ENCODE measurements at places on chromosomes 12 and 14.

- no peak for DNase-seq
These were observed 122.5 kb upstream of the KRAS start for GRCh38 chr12:25372969-25373817.

DNA sequence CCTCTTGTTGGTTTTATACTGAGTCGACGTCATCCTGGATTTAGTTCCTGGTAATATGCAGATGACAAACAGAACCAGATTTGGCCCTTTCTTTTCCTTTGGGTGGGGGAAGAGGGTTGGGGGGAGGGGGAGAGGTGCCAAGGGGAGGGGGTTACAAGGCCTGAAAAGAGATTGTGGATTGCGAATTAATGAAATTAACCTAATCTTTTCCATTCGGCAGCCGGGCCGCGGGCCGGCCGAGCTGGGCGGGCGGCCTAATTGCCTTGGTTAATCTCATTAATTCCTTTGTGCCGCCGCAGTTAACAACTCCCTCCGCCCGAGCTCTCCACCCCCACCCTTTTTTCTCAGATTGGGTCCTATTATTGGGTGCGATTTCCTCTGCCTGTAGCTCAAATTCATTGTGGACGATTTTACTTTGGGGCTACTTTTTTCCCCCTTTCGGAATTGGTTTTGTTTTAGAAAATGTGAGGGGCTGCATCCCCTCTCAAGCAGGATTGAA is 387 bp upstream of the GSC start:
- no peak for DNase-seq

DNA sequence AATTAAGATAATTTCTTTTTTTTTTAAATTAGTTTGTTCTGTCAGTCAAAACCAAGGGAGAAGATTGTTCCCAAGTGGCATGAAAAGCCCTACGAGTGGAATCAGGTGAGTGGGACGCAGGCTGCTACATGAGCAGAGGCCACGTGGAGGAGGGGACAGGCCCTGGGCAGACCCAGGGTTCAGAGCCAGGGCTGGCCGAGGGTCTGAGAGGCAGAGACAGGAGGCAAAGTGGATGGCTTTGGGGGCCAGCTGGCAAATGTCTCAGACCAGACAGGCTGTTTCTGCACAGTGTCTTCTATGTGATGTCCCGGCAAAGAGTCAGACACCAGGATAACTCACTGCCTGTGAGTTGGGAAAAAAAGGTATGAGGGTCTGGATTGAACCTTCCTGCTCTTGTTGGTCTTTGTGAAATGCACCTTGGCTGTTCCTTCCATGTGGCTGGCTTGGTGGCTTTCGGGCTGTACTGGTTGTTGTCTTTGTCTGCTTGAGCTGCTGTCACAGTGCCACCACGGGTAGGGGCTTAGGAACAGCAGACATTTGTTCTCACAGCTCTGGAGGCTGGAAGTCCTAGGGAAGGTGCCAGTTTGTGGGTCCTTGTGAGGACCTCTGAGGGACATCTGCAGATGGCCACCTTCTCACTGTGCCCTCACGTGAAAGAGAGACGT is 35.8 kb upstream of the ASPG start:
- no peak for DNase-seq

- DNase-seq = no peak
These were observed 231.1 kb downstream of the CACNA1C start for GRCh38 chr12:2283916-2284315.

DNA sequence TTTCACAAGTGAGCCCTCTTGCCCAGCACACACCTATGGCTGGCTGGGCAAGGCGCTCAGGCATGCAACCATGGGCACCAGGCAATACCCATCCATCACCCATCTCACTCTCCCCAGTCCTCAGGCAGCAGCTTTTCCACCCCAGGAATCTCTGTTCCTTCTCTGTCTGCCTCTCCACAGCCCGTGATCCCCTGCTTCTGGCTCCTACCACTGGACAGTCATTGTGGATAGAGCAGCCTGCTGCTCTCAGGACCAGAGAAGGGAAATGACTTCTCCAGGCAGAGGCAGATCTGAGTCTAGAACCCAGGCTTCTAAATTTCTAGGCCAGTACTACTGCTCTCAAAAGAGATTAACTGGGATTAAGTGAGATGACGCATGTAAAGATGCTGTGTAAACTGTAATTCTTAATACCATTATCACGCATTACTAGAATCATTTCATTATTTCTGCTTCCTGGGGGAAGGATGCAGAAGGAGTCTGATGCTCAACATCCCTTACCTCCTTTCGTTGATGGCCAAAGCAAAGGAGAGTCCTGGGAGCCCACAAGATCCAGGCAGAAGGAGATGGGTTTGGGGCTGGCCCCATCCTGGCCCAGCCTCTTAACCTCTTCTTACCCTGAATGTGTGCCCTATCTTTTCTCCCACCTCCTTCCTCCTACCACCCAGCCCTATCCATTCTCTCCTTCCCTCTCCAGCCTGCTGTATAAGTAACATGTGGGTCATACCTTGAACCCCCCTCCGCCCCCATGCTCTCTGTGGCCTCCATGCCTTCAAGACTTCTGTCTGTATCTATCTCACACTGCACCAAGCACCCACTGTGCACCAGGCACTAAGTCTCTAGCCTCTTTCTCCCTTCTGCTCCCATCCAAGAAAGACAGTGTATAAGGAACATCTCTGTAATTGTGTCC is 4.8 kb upstream of the AQP5 start:
- no peak for DNase-seq

DNA sequence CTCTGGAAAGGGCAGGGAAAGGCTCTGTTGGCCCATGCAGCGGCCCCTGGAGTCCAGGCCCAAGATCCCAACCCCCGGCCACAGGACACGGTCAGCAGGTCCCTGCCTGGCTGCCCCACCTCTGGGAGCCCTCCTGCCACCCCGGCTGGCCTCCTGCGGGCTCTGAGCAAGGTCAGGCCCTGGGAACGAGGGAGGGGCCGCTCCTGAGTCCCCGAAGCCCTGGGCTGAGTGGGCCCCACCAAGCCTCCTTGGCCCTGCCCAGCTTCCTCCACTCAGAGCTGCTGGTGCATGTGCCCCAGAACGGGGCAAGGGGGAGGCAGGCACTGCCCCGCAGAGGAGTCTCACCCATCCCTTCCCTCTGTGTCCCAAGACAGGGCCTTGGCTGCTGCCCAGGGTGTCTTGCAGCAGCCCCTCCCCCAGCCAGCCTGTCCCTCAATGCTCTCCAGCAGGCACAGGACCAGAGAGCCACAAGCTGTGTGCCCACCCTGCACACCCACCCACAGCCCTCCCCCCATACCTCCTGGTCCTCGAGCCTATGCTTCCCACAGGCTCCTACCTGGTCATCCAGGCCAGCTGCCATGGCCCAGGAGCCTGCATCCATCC is 7.4 kb upstream of the C14orf180 start:
- no peak for DNase-seq

- no peak for DNase-seq
These were observed 6.2 kb downstream of the LRCOL1 start for GRCh38 chr12:132604151-132604618.

DNA sequence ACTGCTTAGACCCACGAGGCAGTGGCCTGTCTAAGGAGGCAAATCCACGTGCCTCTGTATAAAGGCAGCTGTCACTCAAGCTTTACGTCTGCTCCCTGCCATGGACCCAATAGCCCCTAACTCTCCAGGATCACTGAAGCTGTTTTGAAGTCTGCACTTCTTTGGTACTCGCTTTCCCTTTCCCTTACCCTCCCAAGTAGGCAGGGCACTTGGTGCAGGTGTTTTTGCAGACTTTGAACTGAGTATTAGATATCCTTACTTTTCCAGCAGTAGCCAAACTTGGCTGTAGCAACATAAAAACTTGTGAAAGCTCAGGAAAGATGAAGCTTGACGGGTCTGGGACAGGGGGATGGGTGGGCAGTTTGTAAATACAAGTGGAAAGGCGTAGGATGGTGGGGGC is 17.8 kb upstream of the OR6S1 start:
- DNase-seq = no peak

- no peak for DNase-seq
These were observed 17.4 kb downstream of the FOXN3 start for GRCh38 chr14:89399594-89400068.

- DNase-seq = no peak
These were observed 665 bp downstream of the RHOF start for GRCh38 chr12:121792607-121793439.

GRCh38 chr12:20268121-20268732 is 100.1 kb upstream of the PDE3A start:
- no peak for DNase-seq

GRCh38 chr12:64318605-64319004 is 72.0 kb downstream of the C12orf56 start:
- no peak for DNase-seq

DNA sequence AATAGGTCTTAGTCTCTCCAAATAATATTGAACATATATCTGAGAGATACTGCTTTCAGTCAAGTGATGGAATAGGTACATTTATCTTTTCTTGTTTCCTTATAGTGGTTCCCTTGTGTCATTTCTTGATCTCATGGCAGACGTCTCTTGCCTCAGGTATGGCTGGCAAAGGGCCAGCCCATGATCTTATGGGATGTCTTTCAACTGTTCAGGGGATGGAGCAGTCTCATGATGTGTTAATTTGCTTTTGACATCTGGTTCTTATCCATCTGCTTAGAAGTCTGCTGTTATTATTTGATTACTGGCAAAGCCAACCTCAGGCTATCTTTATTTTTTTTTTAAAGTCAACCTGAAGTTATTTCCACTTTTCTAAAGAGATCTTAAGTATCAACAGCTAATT is 262.9 kb downstream of the TMEM117 start:
- no peak for DNase-seq

GRCh38 chr12:52636592-52637258 is 15.3 kb downstream of the KRT2 start:
- DNase-seq = no peak

DNA sequence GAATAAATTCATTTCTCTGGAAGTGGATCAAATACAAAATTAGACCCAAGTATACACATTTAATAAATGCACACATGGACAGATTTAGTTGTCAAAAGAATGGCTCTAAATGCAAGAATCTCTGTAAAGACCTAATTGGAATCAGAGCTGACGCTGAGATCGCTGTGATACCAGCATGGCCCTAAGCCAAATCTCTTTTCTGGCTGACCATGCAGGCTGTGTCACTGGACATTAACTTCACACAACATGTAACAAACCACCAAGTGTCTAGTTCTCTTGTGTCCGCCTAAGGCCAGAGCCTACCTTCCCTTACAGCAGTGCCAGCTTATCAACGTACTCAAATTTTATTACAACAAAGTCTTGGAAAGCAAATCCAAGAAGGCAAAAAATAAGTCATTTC is 127.5 kb downstream of the MED13L start:
- no peak for DNase-seq

GRCh38 chr14:35430459-35431199 is 26.1 kb upstream of the NFKBIA start:
- no peak for DNase-seq

GRCh38 chr14:48814562-48814961 is 771.6 kb downstream of the RPS29 start:
- DNase-seq = no peak

DNA sequence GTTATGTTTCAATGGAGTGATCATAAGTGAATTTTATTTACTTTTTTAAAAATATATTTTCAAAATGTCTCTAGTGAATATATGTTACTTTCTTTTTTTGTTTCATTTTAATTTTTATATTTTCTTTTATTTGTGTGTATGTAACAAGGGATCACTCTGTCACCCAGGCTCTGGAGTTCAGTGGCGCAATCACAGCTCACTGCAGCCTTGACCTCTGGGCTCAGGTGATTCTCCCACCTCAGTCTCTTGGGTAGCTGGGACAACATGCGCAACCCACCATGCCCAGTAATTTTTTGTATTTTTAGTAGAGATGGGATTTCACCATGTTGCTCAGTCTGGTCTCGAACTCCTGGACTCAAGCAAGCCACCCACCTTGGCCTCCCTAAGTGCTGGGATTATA is 18.1 kb downstream of the TMEM253 start:
- DNase-seq = no peak

- DNase-seq = no peak
These were observed 15.4 kb upstream of the TRHDE start for GRCh38 chr12:72256725-72257124.

- no peak for DNase-seq
These were observed 56.8 kb downstream of the MOK start for GRCh38 chr14:102248121-102248520.

- no peak for DNase-seq
These were observed 185.1 kb upstream of the VASH1 start for GRCh38 chr14:76576047-76576741.

GRCh38 chr14:79663453-79663852 is 547.9 kb downstream of the DIO2 start:
- DNase-seq = no peak

GRCh38 chr12:112447106-112447505 is 28.4 kb downstream of the PTPN11 start:
- no peak for DNase-seq

DNA sequence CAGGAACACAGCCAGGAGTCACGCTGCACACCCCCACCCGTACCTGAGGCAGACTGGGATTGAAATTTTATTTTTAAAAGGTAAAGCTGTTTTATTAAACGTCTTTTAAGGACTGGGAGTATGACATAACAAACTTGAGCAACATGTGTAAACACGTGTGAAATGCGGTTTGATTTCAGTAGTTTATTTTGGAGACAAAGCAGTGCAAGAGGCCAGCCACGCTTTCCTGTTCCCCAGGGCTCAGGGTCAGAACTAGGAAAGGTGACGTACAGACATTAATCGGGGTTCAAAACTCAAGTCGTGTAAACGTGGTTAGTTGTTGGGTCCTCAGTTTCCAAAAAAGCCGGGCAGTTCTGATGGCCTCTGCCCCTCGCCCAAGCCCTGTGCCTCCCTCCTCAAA is 16.7 kb downstream of the CHGA start:
- DNase-seq = no peak

DNA sequence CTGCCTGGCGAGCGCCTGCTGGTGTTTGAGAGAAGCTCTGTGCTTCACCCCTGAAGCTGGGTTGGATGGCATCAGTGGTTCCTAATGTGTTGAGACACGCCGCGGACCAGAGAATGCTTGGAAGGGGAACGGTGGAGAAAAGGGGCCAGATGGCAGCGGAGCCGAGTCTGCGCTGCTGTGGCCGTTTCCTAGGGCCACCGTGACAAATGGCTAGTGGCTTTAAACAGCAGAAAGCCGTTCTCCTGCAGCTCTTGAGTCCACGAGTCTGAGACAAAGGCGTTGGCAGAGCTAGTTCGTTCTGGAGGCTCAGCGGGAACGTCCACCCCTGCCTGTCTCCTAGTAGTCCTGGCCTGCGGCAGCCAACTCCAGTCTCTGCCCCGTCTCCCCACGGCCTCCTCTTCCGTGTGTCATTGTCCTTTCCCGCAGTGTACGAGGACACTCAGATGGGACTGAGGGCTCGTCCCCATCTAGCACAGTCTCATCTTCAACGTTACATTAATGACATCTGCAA is 103.6 kb downstream of the ADGRD1 start:
- no peak for DNase-seq

DNA sequence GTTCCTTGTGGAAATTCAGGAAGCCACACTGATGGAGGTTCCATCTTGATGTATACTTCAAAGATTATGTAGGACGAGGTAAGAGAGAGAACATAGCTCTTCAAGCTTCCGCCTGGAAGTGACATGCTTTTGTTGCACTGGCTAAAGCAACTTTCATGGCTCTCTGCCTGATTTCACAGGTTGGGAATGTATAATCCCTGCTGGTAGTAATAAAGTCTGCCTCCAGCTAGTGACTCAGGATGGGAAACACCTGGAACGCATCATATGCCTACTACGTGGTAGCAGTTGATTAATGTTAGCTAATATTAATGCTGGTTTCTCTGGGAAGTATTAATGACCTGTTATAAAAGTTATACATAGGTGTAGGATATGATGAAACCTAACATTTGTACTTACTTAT is 71.1 kb downstream of the PELI2 start:
- no peak for DNase-seq

- DNase-seq = no peak
These were observed 93.7 kb upstream of the FUT8 start for GRCh38 chr14:65318636-65319506.

Data from activated T-cell treated with anti-CD3 and anti-CD28 coated beads for 1 hour (primary cell).